Activated gamma-delta T cell treated with Interleukin-2 at 50 U/mL for 16 hours (primary cell): ENCODE measurements at places on chromosomes 2 and 18.
A peak's percentile ranks its signal among the peaks of the same experiment; 100 is the strongest.

DNA sequence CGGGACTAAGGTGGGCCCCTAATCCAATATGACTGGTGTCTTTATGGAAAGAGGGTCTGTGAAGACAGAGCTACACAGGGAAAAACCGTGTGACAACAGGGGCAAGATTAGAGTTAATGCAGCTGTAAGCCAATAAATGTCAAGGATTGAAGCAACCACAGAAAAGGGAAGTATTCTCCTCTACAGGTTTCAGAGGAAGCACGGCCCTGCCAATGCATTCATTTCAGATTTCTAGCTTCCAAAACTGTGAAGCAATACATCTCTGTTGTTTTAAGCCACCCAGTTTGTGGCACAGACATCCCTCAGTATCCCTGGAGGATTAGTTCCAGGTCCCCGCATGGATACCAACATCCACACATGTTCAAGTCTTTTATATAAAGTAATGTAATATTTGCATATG lies 48.8 kb downstream of the SPP2 start:
- no peak for DNase-seq

GRCh38 chr2:12773586-12774394 lies 57.1 kb downstream of the TRIB2 start:
- no peak for DNase-seq

DNA sequence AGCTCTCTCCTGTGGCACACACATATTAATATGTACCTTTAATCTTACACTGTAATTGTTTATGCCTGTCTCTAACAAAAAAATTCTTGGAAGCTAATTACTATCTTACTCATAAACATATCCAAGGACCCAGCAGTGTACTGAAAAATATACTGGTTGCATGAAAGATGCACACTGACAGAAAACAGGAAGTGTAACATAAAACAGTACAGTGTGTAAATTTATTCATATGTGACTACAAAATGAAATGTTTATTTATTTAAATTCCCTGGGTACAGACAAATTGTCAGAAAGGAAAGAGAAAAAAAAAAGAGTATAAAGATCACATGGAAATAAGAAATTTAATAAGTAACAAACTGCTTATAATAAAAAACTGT lies 28.5 kb downstream of the TMEM131 start:
- DNase-seq, result no peak

- no peak for DNase-seq
Measured at GRCh38 chr18:79641722-79642497, 37.7 kb upstream of the CTDP1 start.

DNA sequence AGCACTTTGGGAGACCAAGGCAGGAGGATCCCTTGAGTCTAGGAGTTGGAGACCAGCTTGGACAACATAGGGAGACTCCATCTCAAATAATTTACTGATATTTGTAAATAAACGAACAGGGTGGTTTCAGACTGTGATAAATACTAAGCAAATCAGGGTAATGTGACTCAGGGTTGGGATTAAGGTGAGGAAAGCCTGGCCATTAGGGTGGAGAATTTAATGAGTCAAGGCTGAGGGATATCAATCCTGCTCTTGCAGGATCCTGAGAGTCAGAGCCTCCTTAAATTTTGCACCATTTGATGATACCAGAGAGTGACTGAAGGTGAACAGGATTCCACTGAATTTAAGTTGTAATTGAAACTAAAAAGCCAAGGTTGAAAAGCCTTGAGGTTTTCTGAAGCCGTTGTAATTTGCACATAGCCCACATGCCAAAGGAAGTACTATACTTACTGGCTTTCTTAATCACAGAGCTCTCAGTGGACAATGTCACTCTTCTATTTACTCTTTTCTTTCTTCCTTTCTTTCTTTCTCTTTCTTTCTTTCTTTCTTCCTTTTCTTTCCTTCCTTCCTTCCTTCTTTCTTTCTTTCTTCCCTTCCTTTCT lies 28.6 kb upstream of the AP1S3 start:
- no peak for DNase-seq

- peak; percentile 10 for DNase-seq
Measured at GRCh38 chr18:49949951-49950395, 136.6 kb upstream of the ACAA2 start.

GRCh38 chr2:96143848-96144480 lies 1.3 kb downstream of the DUSP2 start:
- no peak for DNase-seq

DNA sequence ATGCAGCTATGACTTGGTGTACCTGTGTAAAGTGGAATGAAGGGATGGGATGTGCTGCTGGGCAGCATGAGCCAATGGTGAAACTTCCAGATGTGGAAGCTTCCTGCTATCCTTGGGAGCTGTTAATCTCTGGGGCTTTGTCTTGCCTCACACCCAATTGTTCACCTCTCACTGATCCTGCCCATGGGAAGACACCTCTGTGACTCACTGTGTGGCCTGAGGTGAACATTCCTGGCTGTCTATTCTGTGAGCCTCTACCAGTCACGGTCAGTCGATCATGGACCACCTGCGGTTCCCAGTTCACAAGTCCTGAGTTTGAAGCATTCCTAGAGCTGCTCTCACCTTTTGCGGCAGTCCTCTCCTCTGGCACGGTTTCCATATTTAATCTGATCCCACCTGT lies 12.1 kb downstream of the NEURL3 start:
- DNase-seq, result no peak

DNA sequence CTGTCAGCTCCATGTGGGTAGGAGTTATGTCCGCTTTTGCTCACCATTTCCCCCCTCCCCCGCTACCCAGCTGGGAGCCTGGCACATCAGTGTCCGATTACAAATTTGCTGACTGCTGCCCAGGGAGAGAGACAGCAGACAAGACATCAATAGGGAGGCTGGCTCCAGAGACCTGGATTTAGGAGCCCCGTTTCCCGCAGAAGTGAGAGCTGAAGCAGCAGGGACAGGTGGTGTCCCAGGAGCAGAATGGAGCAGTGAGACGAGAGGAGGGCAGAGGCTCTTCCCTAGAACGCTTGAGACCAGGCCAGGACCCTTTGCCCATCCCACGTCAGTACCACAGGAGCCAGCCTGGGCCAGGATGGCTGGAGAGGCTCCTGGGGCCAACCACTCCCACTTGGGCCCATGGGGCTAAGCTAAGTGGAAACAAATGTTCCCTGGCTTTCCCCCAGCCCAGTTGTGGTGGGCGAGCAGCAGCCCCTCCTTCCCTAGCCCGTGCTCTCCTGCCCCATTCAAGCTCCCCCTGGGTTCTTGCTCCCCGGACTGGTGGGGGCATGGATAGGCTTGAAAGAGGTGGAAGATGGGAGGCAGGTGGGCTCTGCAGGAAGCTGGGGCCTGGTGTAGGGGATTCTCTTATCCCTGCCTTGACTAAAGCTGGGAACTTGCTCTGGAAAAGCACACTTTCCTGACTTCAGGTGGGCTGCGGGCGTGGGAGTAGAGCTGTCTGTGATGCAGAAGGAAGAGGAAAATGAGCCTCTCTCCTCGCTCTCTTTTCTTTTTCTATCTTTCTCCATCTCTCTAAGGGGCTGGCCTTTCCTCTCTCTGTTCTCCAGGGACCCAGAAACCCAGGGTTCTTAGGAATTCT lies 4.1 kb upstream of the WNT6 start:
- no peak for DNase-seq

DNA sequence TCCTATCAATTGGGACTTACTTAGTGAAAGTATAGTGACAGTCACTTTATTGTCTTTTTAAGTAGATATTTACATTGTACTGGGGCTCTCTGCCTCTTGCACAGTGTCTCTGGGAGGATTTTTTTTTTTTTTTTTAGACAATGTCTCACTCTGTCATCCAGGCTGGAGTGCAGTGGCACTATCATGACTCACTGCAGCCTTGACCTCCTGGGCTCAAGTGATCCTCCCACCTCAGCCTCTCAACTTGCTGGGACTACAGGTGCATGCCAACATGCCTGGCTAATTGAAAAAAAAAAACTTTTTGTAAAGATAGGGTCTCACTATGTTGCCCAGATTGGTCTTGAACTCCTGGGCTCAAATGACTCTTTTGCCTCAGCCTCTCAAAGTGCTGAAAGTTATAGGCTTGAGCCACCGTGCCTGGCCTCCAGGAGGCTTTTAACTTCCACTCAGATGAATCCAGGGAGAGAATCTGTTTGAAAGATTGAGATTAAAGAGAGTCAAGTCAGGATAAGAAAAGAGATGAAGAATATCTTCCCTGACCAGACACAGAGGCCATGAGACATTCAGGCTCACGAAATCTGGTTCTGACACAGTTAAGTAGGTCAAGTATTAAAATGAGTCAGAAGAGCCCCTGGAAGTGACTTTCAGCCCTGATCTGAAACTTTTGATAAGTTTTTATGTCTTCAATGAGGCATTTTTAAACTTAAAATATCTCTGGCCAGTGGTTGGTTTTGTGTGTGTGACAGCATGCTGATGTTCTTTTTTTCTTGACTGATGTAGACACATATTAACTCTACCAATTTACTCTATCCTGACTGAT lies 18.3 kb downstream of the ARHGEF33 start:
- DNase-seq, result no peak

DNA sequence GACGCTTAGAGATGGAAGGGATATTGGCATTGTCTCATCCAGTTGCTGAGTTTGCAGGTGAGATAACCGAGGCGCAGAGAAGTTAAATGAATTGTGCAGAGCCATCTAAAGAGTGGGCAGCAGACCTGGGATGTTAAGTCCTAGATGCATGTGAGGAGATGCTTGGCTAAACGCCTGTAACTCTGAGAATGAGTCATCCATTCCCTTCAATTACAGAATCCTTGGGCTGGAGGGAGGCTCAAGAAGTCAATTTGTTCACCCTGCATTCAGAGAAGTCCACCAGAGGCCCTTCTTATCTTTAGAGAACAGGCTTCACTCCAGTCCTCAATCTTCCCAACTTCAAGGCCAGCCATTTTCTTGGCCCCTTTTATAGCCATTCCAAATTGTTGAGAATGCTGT lies 1.6 kb downstream of the EHD3 start:
- DNase-seq, result no peak

DNA sequence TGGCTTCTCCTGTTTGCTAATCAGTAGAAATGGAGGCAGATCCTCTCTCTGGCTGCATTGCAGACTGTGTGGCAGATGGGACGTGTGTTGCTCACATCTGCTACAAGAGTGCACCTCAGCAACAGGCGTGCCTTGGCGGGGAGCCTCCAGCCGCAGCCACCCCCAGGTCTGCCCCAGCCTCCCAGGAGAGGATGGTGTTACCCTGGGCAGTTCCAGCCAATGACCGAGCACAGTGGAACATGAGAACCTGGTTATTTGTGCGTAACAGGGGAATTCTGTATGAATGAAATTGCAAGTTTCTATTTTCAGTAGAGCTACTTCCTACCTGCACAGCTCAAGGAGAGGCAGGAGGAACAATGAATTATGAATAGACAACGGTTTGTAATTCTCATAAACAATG lies 130.6 kb upstream of the CBLN2 start:
- no peak for DNase-seq

- DNase-seq, result no peak
Measured at GRCh38 chr2:7620255-7620654, 703.0 kb downstream of the RNF144A start.

- DNase-seq, result no peak
Measured at GRCh38 chr18:5424903-5425664, 118.7 kb downstream of the EPB41L3 start.

- DNase-seq, result no peak
Measured at GRCh38 chr2:43736637-43737036, 37.2 kb upstream of the DYNC2LI1 start.

- no peak for DNase-seq
Measured at GRCh38 chr2:222982010-222982908, 69.7 kb upstream of the KCNE4 start.

- DNase-seq, result no peak
Measured at GRCh38 chr2:239118675-239119211, 270.9 kb downstream of the TWIST2 start.

- no peak for DNase-seq
Measured at GRCh38 chr2:171432969-171433762, 624 bp downstream of the METTL8 start.

- DNase-seq, result no peak
Measured at GRCh38 chr2:151277067-151277466, 12.4 kb downstream of the NMI start.

DNA sequence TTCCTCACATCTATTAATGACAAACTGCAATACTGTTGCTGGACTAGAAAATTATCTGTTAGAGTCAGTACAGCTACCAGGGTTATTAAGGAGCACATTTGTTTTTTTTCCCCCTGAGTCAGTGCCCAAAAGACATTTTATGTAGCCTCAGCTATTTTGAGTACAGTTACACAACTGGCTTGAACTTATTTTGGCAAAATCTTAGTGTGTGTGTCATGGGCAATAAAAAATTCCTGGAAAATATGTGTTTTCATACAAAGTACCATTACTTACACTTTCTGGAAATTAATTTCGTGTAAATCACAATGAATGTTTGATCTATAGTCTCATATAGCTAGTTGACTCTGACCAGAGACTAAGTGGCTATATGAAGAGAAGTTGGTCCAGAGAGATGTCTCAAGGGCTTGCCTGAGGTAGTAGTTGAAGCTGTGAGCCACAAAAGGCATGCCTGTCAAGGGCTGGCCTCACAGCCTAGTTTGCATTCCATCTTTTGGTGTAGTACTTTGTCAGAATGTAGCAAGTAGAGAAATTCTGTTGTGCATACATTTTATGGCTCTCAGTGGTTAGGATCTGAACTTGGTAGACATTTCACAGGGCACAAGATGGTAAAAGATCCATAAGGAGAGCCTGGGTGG lies 283.4 kb downstream of the MTX2 start:
- no peak for DNase-seq

GRCh38 chr2:95048825-95049682 lies 23.5 kb downstream of the MAL start:
- no peak for DNase-seq

DNA sequence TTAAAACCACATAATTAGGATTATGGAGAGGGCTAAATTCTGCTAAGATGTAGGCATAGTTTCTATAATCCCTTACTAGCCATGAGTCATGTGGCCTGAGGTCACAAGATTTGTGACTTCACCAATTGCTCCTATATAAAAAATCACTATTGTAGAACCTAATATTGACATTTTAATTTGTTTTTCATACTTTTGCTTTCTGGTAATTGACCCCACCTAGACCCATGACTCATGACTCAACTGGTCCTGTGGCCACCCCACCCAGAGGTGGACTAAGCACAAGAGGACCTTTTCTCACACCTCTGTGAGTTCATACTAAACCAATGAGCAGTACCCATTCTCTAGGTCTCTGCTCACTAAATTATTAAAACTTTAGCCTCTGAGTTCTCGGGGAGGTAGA lies 1567.5 kb upstream of the LRRTM1 start:
- no peak for DNase-seq

DNA sequence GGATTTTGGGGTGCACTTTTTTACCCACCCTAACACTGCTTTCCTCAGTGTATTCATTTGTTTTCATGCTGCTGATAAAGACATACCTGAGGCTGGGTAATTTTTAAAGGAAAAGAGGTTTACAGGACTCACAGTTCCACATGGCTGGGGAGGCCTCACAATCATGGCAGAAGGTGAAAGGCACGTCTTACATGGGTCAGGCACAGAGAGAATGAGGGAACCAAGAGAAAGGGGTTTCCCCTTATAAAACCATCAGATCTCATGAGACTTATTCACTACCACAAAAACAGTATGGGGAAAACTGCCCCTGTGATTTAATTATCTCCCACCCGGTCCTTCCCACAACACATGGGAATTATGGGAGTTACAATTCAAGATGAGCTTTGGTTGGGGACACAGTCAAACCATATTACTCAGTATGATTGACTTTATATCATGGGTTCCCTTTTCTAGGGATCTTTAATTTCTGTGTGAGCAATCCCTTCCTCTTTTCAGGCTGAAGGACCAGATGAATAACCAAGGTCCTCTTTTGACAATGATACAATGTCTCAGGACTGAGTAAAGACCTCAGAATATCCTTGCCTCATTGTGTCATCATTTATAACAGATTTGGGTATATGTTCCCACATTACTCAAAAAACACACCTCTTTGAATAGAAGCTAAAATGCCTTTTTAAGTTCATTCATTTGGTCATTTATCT lies 100.1 kb upstream of the TRIB2 start:
- no peak for DNase-seq
